ENCODE measurements at places on chromosomes 7 and 10. TPM values are rescaled to one million over a fixed set of nuclear protein-coding genes. Genes with fewer than 3 reads are reported as not detected.

MPLKIP gene
- 33.8 TPM for total RNA-seq

CARD11 gene
- total RNA-seq, result 8.7 TPM

SUN3 gene
- not detected for total RNA-seq

SERPINE1 gene
- 36.8 TPM for total RNA-seq

FKBP6 gene
- total RNA-seq, result not detected

- no peak overlapping the region for H3K27ac ChIP-seq
- H3K27me3 ChIP-seq, result no peaks in the 10 kb centered on the region
- H3K4me3 ChIP-seq, result no peak overlapping the region
- H3K36me3 ChIP-seq, result no peaks in the 10 kb centered on the region
- peaks cover 2% of the 10 kb centered on the region for H3K4me1 ChIP-seq
These were observed 31.7 kb upstream of the SYPL1 start for GRCh38 chr7:106143711-106144337.

DNA sequence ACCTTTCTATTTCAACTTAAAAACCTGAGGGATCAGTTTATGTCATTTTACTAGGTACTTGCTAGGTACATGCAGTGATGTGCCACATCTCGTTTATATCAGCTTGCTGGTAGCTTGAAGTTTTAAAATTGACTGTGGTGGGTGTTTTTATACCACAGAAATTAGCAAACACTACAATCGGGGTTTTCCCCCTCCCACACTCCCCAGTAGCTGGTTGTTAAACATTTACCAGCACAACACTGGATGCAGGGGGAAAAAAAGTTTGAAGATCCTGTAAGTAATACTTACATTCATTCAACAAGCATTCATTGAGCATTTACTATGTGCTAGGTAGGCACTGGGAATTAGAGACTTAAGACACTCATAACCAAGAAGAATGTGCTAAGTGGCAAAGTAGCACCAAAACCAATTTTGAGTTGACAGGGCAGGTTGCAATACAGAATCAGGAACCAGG, 32.6 kb downstream of the USP6NL start:
- no peaks in the 10 kb centered on the region for H3K27me3 ChIP-seq
- peaks cover 12% of the 10 kb centered on the region for H3K4me1 ChIP-seq
- no peak overlapping the region for H3K4me3 ChIP-seq
- no peak for DNase-seq

DNA sequence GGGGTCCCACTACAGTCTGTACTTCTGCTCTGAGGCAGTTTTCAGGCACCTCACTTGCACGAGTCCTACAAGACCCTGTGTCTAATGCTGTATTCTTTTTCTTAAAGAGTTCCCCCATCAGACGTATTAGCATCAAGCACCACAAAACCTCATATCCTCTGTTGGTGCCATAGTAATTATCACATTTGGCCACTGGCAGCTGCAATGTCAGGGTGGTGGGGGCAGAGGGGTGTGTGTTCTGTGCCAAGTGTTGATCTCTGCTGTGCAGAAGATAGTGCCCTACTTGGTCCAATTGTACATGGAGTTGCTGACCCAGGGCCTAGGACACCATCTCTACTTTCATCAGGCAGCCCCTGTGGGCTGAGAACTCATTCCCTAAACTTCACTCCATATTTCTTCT, 20.0 kb upstream of the JAZF1 start:
- no peaks in the 10 kb centered on the region for H3K36me3 ChIP-seq
- H3K4me3 ChIP-seq, result no peak overlapping the region
- no peaks in the 10 kb centered on the region for H3K4me1 ChIP-seq

- H3K4me3 ChIP-seq, result no peak overlapping the region
- no peak overlapping the region for H3K27ac ChIP-seq
- no peaks in the 10 kb centered on the region for H3K36me3 ChIP-seq
- H3K27me3 ChIP-seq, result no peaks in the 10 kb centered on the region
These were observed 1149.5 kb upstream of the POT1 start for GRCh38 chr7:126079151-126079550.

DNA sequence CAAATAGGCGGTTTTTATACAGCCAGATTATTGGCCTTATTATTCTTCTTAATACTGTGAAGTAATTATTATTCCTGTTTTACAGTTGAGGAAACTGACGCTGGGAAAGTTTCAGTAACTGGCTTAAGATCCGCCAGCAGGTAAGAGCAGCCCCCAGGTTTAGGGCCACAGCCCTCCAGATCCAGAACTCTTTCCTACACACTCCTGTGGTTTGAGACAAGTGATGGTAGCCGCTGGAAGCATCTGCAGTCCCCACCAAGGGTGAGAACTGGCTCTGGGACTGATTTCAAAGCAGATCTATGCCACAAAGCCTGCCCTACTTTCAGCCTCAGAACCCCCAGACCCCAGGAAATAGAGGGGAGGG, 3.0 kb upstream of the UNC5B start:
- no peaks in the 10 kb centered on the region for H3K27me3 ChIP-seq
- H3K27ac ChIP-seq, result no peak overlapping the region
- peaks cover 14% of the 10 kb centered on the region for H3K4me1 ChIP-seq
- H3K4me3 ChIP-seq, result no peak overlapping the region

- H3K4me1 ChIP-seq, result no peaks in the 10 kb centered on the region
- no peaks in the 10 kb centered on the region for H3K27me3 ChIP-seq
- DNase-seq, result no peak
- no peak overlapping the region for H3K27ac ChIP-seq
- no peaks in the 10 kb centered on the region for H3K36me3 ChIP-seq
These were observed 52.2 kb downstream of the C10orf105 start for GRCh38 chr10:71667387-71667752.

Measured in upper lobe of left lung (tissue), 6 donors.